ENCODE measurements at places on chromosomes 4 and X.

DNA sequence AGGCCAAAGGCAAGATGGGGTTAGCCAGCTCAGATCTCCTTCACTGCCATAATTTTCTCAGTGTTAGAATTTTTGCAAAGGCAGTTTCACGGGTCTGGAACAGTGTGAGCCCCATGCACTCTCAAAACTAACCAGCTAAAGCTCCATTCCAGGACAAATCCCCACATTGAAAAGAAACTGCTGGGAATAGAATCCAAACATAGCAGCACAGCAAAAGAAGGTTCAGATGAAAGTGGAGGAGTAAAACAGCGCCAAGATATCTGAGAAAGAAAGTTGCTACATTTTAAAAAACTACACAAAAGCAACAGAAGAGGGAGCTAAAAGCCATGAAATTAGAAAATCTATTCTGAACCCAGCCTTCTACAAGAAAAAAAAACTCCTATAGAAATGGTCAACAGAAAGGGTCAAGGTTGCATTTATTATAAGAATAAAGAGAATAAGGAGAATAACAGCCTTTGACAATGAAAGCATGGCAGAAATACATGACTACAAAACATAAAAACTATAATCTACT lies 39.6 kb upstream of the SLC7A3 start:
- DNase-seq, result no peak

DNA sequence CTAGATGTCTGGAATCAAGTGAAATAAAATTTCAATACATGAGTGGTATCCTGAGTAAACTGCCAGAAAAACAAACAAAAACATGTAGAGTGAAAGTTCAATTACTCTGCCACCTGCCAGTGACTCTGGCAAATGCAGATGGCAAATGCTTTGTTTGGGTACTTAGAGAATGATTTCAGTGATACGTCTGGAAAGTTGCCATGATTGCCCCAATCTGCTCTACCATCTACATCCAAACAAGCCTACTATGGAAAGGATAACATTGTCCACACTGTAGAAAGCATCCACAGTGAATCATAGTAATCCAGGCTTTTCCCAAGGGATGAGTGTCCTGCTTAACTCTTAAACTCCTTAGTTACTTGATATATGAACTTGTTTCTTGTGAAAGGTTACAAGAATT lies 3.4 kb downstream of the SPATA4 start:
- no peak for DNase-seq

DNA sequence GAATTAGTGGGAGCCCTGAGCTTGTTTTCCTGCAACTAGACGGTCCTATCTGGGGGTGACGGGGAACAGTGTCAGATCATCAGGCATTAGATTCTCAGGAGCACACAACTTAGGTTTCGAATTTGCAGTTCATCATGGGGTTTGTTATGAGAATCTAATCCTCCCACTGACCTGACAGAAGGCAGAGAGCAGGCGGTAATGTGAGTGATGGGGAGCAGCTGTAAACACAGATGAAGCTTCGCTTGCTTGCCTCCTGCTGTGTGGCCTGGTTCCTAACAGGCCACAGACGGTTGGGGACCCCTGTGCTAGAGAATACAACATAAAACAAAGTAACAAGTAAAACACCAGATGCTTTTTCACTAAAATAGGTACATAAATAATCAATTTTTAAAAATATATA lies 86.2 kb upstream of the BLTP1 start:
- no peak for DNase-seq

GRCh38 chr4:153067376-153067775 lies 131.3 kb downstream of the FHDC1 start:
- DNase-seq, result no peak

GRCh38 chr4:38290366-38290765 lies 330.2 kb downstream of the PTTG2 start:
- DNase-seq, result no peak

GRCh38 chrX:40778861-40779575 lies 43.7 kb upstream of the MED14 start:
- no peak for DNase-seq

DNA sequence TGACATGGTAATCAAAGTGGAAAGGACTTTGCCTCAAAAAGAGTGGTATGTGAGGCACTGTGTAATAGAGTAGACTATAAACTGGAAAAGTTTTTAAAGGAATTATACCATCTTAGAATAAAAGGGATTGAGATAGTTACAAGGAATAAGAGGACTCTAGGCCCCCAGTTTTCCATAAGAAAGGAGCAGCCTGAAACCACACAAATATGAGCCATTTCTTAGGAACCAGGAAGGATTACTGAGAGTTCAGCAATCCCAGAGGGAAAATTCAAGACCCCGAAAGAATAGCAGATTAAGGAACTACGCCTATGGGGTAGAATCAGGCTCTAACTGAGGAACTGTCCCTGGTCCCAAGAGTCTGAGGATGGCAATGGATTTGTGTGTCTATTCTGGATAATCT lies 1213.3 kb downstream of the C4orf33 start:
- no peak for DNase-seq

DNA sequence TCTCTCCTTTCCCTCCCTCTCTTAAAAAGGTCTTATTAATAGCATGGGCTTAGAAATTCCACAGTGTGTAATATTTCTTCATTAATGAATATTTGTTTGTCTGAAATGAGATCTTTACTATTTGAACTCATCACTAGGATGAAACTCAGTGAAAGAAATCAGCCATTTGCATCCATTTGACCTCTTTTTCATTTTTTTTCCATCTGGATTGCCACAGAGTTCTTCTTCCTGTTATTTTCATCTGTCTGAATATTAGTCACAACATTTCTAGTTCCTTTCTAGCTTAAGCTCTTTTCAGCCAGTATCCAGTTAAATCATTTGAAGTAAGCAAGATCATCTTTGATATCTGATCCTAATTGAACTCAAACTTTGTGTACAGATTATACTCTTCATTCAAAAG lies 69.2 kb upstream of the PLS3 start:
- DNase-seq, result no peak

DNA sequence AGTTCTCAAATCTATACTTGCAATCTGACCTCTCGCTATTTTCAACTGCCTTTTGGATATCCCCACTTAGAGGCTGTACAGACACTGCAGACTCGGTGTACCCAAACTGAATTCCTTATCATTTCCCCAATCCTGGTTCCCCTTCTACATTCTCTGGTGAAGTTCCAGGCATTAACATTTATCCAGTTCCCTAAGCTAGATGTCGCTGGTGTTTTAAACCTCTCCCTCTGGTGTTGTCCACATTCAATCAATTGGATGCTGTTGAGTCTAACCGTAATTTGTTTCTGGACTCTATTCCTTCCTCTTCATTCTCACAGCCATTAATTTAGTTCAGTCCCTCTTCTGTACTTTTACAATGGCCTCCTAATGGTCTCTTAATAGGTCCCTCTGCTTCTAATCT lies 7.2 kb upstream of the STK26 start:
- DNase-seq, result no peak

DNA sequence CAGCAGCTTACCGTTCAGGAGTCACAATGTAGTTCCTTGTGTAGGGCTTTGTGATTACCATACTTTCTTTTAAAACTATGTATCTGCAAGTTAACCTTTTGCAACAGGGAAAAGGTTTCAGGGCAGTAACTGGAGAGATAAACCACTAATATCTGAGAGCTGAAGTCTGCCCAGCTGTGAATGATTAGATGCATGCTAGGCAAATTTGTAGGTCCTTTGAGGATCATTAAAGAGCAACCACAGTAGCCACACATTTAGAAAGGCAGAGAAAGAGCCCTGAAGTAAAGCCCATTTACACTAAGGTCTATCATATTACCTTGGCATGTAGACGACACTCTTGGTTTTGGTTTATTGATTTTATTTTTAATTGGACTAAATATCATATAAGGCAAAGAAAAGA lies 60.0 kb downstream of the ATP8A1 start:
- no peak for DNase-seq
